ENCODE measurements at places on chromosomes 3 and 15.

- DNase-seq, result no peak
Observed at GRCh38 chr3:28103861-28104260, 137.6 kb upstream of the CMC1 start.

- DNase-seq, result no peak
Observed at GRCh38 chr3:145807990-145808389, 353.0 kb downstream of the PLOD2 start.

DNA sequence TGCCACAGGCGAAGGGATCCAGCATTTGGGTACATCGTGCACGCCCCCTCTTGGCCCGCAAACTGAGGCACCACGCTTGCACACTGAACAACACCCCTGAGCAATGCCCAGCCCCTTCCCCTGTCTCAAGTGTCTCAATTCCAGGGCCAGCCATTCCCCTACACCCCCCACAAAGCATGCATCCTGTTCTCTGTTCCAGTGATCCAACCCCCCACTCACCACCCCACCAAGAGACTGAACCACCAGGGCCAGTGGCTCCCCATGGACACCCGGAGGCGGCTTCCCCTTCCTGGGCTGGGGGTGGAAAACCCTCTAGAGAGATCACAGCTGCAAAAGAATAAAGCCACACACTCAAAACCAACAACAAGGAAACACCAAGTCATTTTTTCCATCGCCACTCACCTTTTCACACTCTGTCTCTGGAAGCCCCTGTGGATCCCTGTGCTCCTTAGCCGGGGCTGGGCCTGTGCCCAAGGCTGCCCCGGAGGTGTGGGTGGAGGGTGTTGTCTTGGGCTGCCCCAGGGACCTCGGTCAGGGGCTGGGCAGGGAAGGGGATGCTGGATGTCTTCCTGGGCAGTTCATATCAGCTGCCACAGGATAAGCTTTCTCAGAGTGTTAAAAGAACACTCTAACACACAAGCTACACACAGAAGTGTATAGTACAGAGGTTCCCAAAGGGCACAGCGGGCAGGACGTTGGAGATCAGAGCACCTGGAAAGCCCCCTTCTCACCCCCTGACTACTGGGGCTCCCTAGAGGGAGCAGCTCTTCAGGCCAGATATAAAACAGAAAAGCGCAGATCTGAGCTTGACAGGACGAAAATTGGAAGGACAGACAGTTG is 92.5 kb downstream of the CHSY1 start:
- no peak for DNase-seq

DNA sequence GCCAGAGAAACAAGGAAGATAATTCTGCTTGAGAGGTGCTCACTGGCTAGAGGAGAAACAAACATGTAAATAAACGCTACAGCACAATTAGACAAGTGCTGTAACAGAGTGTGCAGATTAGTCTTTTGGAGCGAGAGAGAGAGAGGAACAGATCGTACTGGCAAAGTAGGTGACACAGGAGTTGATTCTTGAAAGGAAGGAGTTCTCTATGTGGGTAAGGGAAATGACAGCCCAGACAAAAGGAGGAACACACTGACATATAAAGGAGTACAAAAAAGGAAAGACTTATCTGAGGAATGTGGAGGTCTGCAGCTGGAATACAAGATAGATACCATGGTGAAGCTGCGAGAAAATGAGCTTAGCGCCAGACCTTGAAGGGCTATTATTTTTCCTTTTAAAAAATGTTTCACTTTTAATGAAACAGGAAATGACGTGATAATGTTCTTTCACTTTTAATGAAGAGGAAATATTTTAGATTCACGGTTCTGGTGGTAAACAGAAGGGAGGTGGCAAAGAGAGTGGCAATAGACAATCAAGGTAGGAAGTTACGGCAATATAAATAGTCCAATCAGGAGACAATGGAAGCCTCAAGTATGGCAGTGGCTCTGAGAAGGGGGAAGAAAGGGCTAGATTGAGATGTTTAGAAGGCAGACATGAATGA is 202.9 kb downstream of the VPS13C start:
- no peak for DNase-seq

GRCh38 chr3:75192146-75192616 is 471.9 kb upstream of the FRG2C start:
- DNase-seq, result peak; percentile 15

GRCh38 chr15:77030048-77030927 is 35.4 kb downstream of the PSTPIP1 start:
- DNase-seq, result no peak

- no peak for DNase-seq
Observed at GRCh38 chr15:101145362-101145761, 106.5 kb downstream of the CHSY1 start.

- no peak for DNase-seq
Observed at GRCh38 chr3:78644847-78645246, 1123.0 kb downstream of the ROBO1 start.

DNA sequence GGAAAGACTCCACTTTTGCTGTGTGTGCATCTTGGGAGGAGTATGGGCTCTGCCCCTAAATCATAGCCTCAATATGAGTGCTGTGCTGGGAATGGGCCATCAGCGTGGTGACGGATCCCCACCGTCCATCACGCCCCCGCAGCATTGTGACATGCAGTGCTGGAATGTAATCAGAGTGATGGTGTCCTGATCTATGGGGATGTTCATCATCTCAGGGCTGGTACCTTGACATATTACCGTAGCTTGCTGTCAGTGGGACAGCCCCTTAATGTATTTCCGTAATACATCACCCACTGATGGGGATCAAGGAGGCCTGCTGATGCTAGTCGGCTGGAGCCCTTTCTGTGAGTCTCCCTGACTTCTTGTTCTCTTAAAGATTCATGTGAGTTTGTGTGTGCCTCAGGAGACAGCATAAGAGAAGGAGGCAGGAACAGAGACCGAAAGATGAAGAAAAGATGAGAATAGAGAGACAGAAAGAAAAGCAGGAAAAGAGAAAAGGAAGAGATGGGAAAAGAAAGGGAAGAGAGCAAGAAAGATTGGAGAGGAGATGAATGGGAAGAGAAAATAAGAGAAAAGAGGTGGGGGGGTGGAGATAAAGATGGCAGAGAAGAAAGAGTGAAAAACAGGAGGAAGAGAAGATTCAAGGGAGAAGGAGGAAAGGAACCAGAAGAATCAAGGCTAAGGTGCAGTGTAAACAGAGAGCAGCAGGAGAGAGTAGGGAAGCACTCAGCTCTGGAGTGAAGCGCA is 183.7 kb downstream of the RPLP1 start:
- no peak for DNase-seq

GRCh38 chr15:43930556-43930955 is 103.8 kb downstream of the WDR76 start:
- no peak for DNase-seq

DNA sequence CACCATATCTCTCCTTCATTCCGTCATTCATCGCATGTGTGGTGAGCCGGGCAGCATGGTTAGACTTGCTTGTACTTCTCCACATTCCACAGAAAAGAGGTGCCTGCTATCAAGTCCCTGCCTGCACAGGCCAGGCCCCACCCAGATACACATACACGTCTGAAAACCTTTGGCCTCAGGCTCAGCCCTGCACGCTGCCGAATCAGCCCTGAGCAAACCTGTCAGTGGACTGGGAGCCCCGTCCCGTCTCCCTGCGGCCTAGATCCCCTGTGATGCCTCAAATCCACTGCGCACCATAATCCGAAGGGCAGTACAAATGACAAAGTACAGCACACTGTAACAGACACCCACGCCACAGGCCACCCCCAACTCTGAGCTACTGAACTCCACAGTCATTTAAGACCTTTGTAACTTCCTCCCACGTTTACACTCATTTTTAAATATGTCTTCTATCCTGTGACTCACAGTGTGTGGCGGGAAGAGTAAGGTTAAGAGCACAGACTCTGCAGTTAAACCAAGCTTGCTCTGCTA is 67.1 kb downstream of the MB21D2 start:
- DNase-seq, result no peak

- peak; percentile 37 for DNase-seq
Observed at GRCh38 chr15:83207660-83208366, at the start of gene HDGFL3. Gene HDGFL3, minus strand, starts transcription at chr15:83207823. Its CDS starts 409 bp downstream, at chr15:83207414.

DNA sequence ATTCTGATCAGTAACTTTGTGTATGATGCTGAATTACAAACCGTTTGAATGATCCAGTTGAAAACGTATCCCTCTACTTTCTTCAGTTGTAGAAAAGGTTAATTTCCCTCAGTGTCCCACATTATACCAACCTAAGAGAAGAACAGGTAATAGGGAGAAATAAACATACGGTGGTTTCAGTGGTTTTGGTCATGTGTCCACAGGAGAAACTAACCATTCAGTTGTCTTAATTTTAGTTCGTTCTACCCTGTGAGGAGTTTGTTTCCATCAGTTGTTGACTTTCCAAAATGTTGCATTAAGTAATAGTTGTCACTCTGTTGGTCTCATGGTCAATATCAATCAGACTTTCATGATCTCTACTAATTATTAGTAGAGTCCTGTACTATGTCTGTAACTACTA is 15.1 kb downstream of the CALML4 start:
- DNase-seq, result no peak

- no peak for DNase-seq
Observed at GRCh38 chr3:174232658-174233429, 626.3 kb upstream of the NAALADL2 start.

DNA sequence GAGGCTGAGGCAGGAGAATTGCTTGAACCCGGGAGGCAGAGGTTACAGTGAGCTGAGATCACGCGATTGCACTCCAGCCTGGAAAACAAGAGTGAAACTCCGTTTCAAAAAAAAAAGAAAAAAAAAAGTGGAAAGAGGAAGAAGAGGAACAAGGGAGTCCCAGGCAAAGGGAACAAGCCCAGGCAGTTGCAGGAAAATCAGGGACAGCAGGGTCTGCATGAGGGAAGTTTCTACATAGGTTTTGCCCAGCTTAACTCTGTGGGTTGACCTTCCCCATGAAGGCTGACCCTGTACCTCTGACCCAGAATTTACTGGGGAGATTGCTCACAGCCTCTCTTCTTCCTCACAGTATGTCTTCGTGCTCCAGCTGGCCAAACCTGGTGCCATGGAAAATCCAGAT is 12.3 kb downstream of the RBP1 start:
- DNase-seq, result no peak

DNA sequence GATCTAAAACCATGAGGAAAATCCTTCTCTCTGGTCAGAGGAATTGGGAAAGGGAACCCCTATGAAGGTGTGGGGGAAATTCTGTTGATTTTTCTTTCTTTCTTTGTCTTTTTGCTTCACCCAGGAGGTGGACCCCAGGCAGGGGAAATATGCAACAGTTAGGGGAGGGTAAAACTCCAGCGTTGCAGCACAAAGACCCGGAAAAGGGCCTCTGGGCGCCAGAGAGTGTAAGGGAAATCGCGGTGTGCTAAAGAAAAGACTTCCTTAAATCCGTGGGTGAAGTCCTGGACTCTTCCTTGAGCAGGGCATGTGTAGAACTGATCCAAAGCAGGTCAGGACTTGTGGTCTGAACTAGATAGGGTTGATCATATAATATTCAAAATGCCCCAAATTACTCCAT is 11.1 kb upstream of the TBC1D21 start:
- no peak for DNase-seq

- no peak for DNase-seq
Observed at GRCh38 chr15:96524676-96525417, 194.3 kb downstream of the NR2F2 start.

- no peak for DNase-seq
Observed at GRCh38 chr3:124685481-124685880, 44.8 kb upstream of the UMPS start.

GRCh38 chr15:89494031-89494430 is 2.4 kb downstream of the RHCG start:
- no peak for DNase-seq

Data from T-cell (primary cell).